CD14-positive monocyte (primary cell): ENCODE measurements at places on chromosomes 2 and 18. TPM values are rescaled to one million over a fixed set of nuclear protein-coding genes. Genes with fewer than 3 reads are reported as not detected.

HOXD8 gene
- polyA plus RNA-seq: not detected in 2 replicates

UGT1A10 gene
- polyA plus RNA-seq: not detected

SELENOI gene
- 2.5 TPM for polyA plus RNA-seq

DNA sequence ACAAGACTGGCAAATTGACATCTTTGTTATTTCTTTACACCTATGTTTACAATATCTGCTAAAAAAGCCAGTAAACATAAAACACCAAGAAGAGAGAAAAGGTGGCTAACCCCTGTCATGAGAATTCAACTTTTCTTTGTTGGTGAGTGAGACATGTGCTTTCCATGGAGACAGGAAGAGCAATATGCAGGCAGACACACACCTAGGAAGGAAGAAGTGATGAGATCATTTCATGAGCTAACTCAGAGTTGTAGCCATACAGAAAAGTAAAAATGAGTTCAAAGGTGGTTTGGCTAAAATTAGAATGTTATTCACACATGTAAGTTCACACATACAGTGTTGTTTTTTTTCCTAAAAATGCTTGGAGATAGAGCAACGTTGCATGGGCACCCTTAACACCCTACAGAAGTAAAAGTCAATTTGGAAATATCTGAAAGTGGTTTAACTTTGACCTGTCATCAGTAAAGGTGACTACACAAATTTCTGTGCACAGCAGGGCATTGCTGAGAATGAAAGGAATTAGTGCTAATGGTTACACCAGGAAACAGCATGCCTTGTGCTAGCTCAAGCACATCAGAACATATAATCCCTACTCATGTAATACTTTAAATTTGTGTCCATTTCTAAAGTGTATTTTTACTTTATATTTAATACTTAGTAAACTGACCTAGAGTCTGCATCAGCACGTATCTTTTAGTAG is 557.6 kb downstream of the CBLN2 start:
- H3K4me1 ChIP-seq: no peaks in the 10 kb centered on the region
- DNase-seq: no peak
- no peak overlapping the region for H3K27ac ChIP-seq
- H3K4me3 ChIP-seq: no peak overlapping the region
- H3K36me3 ChIP-seq: no peaks in the 10 kb centered on the region

DNA sequence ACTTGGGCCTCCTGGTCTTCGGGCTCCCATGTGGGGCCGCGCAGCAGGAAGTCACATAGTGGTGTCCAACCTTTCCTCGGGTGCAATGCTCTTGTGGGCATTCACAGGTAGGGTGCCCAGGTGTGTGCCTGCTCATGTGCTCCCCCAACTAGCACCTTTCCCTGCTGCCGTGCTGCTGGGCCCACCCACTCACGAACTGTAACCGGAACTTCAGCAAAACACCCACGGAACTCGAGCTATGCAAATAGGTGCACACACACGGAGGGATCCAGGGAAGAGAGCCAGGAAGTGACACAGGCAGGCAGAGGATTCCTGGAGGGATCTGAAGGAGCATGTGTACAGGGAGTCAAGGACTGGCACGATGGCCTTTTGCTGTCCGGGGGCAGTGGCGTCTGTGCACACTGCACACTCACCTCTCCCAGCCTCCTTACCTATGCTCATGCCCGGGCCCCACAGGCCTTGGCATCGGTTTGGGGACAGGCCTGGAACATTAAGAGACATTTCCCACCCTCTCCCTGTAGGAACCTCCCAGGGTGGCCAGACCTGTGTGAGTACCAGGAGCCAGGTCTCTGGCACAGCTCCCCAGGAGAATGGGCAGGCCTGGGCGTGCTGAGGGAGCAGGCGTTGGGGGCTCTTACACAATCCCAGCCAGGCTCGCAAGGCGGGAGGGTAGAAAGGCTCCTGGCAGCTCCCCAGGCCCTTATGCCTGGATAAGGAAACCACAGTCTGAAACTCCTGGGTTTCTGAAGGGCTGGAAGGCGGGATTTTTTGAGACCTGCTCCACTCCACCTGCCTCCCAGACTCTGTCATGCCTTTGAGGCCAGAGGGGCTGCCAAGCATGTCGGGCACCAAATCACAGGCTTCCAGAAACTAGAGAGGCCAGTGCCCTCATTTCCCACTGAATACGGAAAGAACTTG is 6.6 kb upstream of the PTMA start:
- H3K27me3 ChIP-seq: no peaks in the 10 kb centered on the region
- no peak for DNase-seq
- H3K36me3 ChIP-seq: no peaks in the 10 kb centered on the region
- no peak overlapping the region for H3K27ac ChIP-seq
- peaks cover 14% of the 10 kb centered on the region for H3K4me1 ChIP-seq
- H3K4me3 ChIP-seq: no peak overlapping the region

RTP5 gene
- polyA plus RNA-seq: not detected
